ENCODE measurements at places on chromosomes 16 and 17.

DNA sequence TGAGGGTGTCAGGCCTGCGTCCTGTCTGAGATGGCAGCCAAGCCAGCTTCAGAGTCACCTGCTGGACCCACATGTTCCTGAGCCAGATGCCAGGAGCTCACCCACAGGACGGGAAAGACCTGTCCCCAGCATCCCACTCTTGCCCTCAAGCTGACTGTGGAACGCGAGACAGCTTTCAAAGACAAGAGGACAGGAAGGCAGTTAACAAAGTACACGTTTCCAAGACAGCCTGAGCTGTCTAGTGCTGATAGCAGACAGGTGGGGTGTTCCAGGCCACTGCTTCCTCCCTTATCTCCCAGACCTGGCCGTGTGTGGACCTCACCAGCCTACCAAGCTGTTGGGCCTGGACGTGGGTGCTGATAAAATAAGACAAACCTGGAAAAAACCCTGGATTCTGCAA lies 13.2 kb downstream of the CMTM3 start:
- no peak for DNase-seq

- DNase-seq, result no peak
Measured at GRCh38 chr16:54344646-54345630, 58.4 kb upstream of the IRX3 start.

DNA sequence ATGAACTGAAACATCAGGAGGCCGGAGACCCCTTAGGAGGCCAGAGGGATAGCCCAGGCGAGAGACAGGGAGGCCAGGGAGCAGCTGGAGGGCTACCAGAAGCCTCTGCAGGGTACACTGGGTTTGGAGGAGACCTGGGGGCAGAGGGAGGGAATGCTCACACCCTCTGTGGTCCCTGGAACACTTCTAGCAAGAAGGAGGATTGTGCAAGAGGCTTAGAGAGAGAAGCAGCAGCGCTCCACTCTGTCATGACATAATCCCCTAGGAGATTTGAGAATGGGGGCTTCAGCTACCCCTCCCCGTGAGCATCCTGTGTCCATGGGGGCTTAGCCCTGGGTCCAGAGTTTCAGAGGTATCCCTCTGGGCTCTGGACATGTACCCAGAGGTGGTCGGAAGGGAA lies 15.8 kb downstream of the GPR142 start:
- no peak for DNase-seq

DNA sequence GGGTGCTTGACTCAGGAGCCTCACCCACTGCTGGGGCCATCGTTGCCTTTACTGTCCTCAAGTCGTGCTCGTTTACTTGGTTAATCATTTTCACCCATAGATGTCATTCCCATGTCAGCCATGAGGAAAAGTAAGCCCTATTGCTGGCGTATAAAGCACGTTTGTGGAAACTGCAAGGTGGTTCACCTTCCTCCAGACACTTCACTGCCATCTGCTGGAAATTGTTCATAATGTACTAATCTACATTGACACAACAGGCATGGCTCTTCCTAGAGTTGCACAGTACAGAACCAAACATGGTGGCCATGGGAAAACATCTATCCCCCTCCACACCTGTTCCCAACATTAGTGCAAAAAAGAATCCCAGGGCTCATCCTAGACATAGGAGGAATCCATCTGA lies 116.6 kb downstream of the ZNF18 start:
- no peak for DNase-seq

GRCh38 chr16:49484451-49484849 lies 110.8 kb downstream of the C16orf78 start:
- DNase-seq, result no peak

- no peak for DNase-seq
Measured at GRCh38 chr16:86375364-86375763, 135.0 kb upstream of the FOXF1 start.

DNA sequence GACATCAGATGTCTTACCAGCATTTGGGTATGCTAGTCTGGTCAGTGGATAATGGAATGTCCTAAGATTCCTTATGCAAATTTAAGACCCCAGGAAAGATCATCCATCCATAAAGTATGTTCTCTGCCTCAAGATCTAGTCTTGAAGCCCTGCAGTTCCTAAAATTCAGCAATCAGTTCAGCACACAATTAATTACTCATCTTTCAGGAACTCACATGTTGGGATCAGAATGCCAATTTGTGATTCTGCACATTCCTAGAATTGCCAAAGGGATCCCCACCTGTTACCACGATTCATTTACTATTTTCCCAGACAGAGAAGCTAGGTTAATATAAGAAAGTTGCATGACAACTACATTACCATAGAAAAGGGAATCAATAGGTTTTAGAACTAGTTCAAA lies 3.2 kb downstream of the OR2C1 start:
- DNase-seq, result no peak

DNA sequence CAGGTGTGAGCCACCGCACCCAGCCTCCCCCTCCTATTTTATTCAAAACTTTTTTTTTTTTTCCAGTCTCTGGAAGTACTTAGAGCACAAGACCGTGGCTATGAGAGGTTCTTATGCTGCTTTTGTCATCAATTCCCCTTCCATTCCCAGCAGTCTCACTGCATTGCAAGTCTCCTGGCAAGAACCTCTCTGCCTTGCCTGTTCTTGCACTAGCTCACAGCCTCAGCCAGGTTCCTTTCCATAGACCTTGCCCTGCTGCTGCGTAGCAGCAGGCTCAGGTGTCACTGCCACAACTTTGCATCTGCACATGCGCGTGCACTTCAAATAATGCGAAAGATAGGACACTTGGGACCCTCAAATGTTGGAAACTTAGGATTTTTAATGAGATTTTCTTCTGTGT lies 15.6 kb downstream of the ATP6V0A1 start:
- DNase-seq, result no peak

- no peak for DNase-seq
Measured at GRCh38 chr16:35565626-35566025, 2106.2 kb downstream of the TP53TG3F start.

GRCh38 chr16:12289175-12290063 lies 312.9 kb downstream of the SNX29 start:
- DNase-seq, result no peak

DNA sequence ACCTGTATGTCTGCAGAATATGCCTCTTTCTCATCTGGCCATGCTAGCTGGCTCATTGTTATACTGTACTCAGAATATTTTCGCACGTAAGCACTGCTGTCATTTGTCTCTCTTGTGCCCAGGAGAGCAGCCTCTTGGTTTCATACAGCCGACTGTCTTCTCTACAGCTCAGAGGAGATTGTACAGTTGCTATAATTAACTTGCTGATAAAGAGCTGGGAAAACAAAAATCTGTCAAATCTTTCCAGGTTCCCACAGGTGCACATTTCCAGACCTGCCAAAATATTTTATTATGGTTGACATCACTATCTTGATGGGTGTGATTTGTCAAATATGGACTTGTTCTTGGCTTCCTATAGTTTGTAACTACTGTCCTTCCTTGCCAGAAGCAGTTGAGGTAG lies 122.7 kb downstream of the FTO start:
- no peak for DNase-seq

- DNase-seq, result peak; percentile 72
Measured at GRCh38 chr17:75288770-75289114, 491 bp downstream of the SLC25A19 start.

- DNase-seq, result no peak
Measured at GRCh38 chr17:35314415-35315216, 58.8 kb downstream of the SLFN11 start.

DNA sequence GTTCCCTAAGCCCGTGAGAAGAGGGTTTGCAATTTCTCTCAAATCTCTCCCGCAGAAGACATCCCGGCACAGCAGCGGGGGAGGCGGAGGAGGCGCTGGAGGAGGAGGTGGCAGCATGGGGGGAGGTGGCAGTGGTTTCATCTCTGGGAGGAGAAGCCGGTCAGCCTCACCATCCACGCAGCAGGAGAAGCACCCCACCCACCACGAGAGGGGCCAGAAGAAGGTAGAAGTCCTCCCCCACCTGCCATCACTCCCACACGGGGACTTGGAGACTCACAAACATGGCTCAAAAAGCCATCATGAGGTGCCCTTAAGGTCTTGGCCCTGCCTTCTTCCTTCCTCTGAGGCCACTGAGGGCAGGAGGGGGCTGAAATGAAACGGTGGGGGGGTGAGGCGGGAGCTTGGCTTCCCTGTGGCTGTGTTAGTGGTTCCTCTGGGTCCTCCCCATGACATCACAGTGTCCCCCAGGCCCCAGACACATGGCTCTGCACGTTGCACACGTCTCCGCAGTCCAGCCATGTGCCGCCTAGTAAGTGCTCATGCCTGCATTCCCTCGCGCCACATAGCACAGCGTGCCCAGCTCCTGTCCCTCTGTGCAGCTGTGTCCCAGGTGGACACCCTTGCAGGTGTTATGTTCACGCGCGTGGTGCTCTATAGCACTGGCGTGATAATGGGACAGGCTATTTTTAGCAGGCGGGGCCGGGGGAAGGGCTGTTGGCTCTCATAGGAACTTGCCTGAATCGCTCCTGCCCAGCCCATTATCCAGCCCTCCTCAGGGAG lies 6.9 kb downstream of the MLLT6 start:
- no peak for DNase-seq

DNA sequence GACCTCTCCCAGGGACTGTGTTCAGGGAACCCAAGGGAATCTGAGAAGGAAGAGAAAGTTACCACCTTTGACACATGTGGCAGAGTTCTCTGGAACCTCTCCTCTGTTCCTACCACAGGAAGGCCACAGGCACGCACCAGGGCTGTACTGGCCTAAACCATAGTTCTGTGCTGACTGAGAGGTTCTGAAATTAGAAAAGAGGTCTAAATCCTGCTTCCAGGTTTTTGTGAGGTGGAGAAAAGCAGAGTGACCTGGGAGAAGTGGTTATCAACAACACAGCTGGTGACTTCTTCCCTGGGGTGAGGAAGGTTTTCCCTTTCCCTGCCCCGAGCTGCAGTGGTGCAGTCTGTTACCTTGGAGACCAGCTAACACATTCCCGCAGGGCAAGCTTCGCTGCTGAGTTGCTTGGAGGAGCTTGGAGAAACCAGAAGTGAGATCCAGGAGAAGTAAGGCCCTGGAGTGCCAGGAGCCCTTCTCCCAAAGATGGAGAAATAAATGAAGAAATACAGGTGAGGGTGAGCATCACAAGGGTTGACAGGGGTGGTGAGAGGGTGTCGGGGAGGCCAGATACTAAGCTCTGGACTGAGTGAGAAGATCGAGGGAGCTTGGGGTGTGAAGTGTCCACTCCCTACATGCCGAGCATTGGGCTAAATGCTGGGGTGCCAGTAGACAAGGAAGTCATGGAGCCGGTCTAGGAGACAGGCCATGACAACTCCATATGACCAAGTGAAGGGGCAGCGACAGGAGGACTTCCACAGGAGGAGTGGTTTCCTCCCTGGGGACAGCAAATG lies at the start of gene VWA3A:
TSS of gene VWA3A (plus strand) at position 399 of the 791 bp plus-strand sequence. CDS start at position 496, 97 bp downstream.
- no peak for DNase-seq

- peak; percentile 100 for DNase-seq
Measured at GRCh38 chr17:57810721-57811637, 38.9 kb downstream of the MRPS23 start.

GRCh38 chr17:7915179-7915610 lies 894 bp downstream of the RNF227 start:
- no peak for DNase-seq

GRCh38 chr17:61203671-61204131 lies 195.9 kb upstream of the TBX2 start:
- DNase-seq, result no peak

- DNase-seq, result no peak
Measured at GRCh38 chr17:69567130-69567529, 152.6 kb downstream of the MAP2K6 start.

- no peak for DNase-seq
Measured at GRCh38 chr17:53646835-53647234, 175.9 kb upstream of the KIF2B start.

DNA sequence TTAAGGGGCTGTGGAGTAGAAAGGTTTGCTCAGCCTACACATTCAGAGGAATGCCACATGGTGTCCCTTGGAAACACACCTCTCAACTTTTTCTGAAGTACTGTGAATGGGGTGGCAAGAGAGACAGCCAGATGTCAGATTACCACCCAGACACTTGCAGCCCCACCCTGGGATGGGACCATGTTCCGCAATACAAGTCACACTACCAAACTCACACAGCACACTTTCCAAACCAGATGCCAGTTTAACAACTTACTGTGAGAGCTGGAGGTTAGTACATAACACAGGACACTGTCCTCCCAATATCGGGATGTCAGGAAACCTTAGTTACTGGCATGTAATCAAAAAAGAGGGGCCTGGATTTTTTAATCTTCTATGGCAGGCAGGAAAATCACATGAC lies 7.9 kb downstream of the USP7 start:
- DNase-seq, result no peak

DNA sequence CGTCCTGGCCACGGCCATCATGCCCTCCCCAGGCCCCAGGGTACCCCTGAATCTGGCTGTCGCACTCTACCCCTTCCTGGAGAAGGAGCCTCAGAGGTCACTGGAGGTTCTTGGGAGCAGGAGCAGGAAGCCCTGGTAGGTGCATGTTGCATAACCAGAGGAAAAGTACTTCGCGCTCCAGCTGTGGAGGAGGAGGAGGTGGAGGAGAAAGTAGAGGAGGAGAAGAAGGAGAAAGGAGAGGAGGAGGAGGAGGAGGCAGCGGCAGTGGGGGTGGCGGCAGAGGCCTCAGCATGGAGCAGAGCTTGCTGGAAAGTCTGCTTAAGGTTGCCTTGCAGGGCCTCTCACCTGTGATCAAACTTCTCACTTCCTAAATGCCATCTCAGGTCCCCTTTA lies 61.8 kb downstream of the BAIAP2 start:
- no peak for DNase-seq

DNA sequence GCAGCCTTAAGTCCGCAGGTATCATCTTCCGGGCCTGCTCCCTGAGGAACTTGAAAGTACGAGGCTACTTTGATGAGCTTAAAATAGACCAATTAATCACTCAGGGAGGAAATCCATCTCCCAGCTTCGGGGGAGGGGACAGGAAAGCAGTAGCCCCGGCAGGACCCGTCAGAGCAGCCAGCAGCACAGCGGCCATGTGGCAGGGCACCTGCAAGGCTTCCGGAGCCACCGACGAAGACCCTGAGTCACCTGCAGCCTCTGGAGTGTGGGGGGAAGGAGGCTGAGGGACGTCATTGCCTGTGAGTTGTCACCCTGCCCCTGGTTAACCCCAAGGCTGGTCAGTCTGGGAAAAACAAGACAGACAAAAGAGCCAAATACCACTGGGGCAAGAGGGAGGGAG lies 4.4 kb upstream of the CYB561 start:
- DNase-seq, result no peak

DNA sequence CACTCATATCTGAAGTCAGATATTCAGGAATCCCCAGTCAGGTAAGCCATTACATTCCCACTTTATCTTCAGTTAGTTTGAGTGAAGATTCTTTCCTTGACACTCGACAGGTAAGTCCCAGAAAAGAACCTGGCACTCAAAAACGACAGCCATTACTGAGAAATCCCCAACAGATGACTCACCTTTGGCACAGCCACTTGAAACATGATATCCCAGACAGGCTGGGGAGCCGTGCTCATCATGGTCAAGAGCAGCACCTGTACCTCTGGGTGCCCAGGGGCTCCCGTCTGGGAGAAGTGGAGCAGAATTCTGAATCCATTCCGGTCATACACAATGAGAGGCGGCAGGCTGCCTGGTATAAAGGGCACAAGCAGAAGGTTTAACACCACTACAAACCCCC lies 16.8 kb upstream of the COG7 start:
- no peak for DNase-seq

GRCh38 chr16:10982465-10983150 lies 38.2 kb downstream of the CLEC16A start:
- no peak for DNase-seq

GRCh38 chr16:25264597-25264996 lies 7.0 kb upstream of the ZKSCAN2 start:
- no peak for DNase-seq

Measured in NCI-H1436 (cell line).